ENCODE measurements at places on chromosomes 12 and 14. TPM values are rescaled to one million over a fixed set of nuclear protein-coding genes. Genes with fewer than 3 reads are reported as not detected.

The SDSL gene
- 6.1 TPM for polyA plus RNA-seq

The ENDOU gene
- polyA plus RNA-seq = not detected

The CLECL1 gene
- not detected for polyA plus RNA-seq

The FITM1 gene
- 0.08 TPM for polyA plus RNA-seq

The CLEC1B gene
- polyA plus RNA-seq = not detected

The CIT gene
- polyA plus RNA-seq = 12.3 TPM

The CAPZA3 gene
- not detected for polyA plus RNA-seq

The ZDHHC22 gene
- not detected for polyA plus RNA-seq
